ENCODE measurements at places on chromosomes 5 and 9.

DNA sequence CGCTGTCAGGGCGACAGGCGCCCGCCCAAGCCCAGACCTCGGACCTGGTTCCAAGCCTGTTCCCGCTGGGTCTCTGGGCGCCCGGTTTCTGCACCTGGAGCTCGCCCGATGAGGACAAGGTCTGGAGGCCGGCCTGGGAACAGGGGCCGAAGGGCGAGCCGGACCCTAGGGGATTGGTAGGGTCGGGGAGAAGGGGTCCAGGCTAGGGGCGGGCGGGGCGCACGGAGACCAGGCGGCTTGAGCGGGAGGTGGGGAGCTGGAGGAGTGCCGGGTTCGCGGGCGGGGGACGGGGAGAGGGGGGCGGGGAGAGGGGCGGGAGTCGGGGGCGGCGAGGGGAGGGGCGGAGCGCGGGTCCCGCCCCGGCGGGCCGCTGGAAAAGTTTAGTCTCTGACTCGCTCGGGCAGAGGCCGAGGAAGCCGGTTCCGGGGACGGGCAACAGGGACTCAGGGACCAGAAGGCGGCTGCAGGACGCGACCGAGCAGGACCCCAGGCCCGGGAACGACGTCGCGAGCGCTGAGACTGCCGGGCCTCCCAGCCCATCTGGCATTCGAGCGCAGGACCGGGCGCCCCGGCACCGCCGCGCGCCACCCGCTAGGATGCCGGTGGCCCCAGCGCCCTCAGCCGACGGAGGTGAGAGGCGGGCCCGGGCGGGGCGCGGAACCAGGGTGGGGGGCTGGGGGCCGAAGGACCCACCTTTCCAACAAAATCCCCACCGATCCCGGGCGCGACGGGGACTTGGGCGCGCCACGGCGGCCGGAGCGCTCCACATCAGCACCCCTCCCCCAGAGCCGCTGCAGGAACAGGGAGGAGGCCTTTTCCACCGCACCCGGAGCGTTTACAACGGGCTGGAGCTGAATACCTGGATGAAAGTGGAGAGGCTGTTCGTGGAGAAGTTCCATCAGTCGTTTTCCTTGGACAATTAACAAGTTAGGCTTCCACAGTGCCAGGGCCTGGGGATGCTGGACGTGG lies at the start of gene S1PR3:
Gene S1PR3 (plus strand): TSS at position 403 of the 969 bp plus-strand sequence. CDS start 9,733 bp downstream, outside the sequence.
- DNase-seq = no peak

DNA sequence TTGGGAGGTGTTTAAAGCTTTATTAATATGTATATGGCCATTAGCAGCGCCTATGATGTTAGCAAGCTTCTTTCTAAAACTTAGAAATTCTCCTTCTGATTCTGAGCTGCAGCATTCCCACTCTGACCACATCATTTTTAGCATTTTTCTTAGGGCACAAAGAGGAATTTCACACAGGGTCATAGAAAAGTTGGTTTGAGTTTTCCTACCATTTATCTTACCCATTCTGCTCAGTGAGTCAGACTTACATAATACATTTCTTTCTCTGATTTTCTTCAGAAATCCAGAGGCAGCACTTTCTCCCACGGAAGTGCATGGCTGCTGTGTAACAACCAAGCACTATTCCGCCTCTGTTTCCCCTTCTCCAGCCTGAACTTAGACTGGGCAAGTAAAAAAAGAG lies 246.6 kb downstream of the ARL15 start:
- peak; percentile 50 for DNase-seq

GRCh38 chr9:121505903-121506735 lies 6.5 kb upstream of the GGTA1 start:
- DNase-seq = no peak

- DNase-seq = no peak
Observed at GRCh38 chr5:80194468-80194867, 61.4 kb downstream of the SERINC5 start.

DNA sequence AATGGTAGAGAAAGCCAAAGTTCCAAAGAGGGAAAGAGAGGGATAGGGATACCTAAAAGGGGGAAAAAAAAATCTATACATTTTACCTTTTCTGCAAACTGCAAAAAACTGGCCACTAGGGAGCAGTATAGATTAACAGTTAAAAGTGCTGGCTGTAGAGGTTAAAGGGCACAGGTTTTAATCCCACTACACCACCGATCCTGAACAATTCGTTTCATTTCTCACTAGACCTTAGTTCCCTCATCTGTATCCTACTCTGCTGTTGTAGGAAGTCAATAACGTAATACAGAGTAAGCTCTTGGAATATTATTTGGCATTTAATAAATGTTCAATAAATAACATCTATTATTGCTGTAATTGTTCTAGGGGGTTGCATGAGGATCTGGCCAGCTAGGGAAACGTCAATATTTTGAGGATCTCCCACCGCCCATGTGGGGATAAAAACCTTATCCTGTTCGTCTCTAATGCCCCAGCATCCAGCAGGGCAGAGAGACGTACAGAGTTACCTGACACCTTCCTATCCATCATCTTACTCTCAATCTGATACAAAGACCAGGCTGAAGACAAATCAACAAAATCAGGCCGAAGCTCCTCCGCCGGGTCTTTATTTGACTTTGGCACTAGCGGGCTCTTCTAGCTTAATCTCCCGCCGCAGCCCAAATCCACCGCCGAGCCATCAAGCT lies 757 bp downstream of the CDC26 start:
- peak; percentile 54 for DNase-seq

DNA sequence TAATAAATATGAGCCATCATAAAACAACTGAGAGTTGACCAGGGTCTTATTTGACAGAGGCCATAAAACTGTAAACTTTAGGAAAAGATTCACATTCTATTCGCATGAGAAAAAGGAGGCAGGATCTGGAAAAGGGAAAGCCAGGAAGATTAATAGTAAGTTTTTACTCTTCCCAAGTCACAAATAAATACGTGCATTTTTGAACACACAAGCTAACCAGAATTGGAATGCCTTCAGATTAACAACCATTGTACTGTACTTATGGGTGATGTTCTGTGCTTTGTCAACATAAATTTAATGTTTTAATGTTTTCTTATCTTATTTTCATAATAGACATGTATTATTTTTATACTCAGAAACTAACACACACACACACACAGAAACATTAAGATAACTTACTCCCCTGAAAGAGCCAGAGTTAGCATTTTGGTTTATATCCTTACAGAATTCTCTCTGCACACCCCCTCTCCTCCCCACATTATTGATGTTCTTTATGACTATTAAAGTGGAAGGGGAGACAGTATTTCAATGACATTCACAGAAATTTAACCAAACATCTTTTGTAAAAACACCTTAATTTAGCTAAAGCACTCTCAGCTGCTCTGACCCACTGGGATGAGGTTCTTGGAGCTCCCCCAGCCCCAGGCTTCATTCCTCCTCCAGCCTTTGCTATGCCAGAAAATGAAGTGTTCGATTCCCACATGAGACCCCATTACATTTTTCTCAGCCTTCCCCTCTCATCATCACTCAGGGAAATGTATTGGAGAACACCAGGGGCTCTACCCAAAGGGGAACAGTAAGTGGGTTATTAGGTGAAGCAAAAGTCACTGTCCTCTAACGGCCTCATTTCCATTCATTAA lies 155.5 kb downstream of the ESM1 start:
- no peak for DNase-seq

DNA sequence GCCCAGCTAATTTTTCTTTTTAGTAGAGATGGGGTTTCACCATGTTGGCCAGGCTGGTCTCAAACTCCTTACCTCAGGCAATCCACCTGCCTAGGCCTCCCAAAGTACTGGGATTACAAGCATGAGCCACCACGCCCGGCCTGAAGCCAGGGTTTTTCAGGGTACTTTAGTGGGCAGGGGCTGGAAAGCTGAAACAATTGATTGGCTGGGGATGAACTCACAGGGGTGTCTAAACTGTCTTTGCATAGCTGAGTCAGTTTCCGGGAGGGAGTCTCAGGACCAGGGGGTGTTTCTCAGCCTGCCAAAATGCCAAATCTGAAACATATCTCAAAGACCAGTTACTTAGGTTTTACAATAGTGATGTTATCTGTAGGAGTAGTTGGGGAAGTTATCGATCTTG lies 46.1 kb downstream of the PRUNE2 start:
- no peak for DNase-seq

- DNase-seq = no peak
Observed at GRCh38 chr5:39440192-39440957, 15.6 kb upstream of the DAB2 start.

- DNase-seq = no peak
Observed at GRCh38 chr5:41181691-41182564, 31.4 kb downstream of the C6 start.

- peak; percentile 85 for DNase-seq
Observed at GRCh38 chr9:69981686-69982445, 61.8 kb upstream of the MAMDC2 start.

DNA sequence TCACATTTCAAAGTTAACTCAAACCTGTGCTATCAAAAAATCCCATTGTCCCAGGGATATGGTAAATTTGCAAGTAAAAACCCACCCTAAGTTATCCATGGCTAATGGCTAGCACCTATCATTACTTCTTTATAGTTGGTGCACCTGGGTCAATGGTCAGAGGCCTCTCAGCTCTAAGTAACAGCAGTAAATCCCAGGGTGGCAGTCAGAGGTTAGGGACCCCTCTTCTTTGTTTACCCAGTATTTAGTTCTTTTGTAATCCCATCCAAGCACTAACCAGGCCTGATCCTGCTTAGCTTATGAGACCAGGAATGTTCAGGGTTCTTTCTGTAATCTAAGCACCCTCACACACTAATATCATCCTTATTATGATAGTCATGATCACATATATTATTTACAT lies 52.1 kb upstream of the WWC1 start:
- no peak for DNase-seq

DNA sequence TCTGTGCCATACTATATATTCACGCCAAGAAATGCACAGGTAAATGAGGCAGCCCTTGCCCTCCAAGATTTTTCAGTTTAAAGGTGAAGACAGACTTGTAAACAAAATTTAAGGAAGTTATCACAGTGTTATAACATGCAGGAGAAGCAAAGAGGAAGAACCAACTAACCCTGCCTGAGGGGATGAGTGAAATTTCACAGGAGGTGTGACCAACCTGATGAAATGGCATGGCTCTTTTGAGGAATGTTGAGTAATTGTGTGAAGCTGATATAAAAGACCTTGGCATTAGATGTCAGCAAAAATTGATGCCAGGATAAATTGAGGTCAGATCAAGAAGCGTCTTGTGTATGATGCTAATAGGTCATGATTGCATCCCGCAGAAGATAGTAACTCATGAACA lies 86.5 kb downstream of the HCN1 start:
- no peak for DNase-seq

GRCh38 chr9:6818292-6818922 lies 60.6 kb downstream of the KDM4C start:
- DNase-seq = no peak

DNA sequence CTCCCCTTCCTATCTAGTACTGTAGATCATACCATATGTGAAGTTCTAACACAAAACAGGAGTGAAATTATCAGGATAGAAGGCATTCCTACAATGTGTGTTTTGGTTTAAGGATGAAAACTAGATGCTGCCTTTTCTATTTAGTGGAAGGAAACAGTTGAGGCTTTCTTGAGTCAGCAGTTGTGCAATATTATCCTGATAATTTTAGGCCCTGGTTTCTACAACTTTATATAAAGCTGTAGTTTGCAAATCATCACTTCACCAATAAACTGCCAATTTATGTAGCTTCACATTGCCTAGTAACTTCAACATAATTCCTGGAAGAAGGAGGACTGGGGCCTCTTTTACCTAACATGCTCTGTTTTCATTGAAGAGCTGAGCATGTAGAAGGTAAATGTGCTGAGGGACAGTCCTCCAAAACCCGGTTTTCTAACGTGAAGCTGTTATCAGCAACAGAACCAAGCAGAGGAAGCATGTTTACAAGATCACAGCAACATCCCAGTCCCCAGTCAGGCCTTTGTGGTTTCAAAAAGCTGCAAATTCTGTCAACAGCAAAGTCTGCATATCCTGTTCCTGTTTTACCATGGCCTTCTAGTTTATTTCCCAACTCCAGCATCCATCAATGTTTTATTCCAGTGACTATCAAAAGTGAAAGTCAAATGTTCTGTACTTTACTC lies 513.4 kb upstream of the MEF2C start:
- no peak for DNase-seq

- DNase-seq = no peak
Observed at GRCh38 chr9:114930056-114930812, at the start of gene TNFSF8. TNFSF8 (minus strand) TSS chr9:114930591; CDS start chr9:114930303, 288 bp downstream.
